ENCODE measurements at places on chromosomes 1 and 21.

DNA sequence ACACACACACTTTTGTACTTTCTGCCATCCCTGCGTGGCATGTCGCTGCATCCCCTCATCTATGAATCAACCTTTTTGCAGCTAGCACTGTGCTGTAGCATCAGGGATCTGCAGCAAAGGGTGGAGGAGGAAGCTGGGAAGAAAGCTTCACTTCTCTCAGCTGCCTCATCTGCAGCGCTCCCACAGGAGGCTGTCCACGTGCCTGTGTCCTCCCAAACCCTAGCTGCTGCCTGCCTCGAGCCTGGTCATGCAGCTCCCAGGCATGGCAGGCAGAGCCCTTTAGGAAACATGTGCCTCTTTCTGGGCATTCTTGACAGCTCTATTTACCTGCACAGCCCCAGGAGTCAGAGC, 262.1 kb upstream of the SGIP1 start:
- no peak for DNase-seq

DNA sequence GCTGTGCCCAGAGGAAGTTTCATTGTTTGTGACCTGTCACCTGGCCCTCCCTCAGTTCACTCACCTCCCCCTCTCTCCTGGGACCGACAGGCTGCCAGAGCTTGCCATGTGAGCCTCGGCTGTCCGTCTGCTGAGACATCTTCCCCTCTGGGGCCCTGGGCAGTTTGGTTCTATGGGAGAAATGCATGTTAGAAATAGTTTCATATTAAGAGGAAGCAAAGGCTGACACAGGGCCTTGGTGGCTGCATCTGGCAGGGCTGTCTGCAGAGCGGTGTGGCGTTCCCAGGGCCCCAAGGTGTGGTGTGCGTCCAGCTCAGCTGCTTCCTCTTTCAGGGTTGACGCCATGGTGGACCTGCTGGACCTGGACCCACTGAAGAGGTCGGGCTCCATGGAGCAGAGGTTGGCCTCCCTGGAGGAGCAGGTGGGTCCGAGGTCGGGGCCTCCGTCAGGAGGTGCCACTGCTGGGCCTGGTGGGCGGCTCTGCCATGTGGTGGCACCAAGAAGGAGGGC, 31.9 kb upstream of the LRRC3 start:
- no peak for DNase-seq

DNA sequence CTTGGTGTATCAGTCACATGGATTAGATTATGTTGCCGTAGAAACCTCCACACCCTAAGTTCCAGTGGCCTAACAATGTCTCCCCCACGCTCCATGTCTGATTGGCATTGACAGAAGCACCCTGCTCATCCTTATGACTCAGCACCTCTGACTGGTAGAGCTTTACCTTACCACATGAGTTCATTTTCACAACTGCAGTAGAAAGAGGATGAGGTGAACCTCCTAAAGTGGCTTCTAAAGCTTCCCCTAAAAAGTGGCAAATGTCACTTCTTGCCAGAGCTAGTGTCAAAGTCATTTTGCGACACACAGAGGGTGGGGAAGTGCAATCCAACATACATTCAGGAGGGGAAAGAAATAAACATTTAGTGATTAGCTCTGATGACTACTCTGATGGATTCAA, 30.6 kb upstream of the LYPD8 start:
- no peak for DNase-seq

DNA sequence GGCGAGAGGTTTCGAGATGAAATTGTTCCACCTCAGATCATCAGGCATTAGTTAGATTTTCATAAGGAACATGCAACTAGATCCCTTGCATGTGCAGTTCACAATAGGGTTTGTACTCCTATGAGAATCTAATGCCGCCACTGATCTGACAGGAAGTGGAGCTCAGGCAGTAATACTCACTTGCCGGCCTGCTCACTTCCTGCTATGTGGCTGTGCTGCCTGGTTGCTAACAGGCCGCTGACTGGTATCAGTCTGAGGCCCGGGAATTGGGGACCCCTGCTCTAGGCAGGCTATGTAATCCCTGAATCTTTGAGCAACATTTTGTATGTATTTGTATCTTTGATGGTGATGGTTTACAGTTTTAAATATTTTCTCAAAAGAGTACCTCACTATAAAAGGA, 32.5 kb downstream of the XKR8 start:
- DNase-seq = no peak

DNA sequence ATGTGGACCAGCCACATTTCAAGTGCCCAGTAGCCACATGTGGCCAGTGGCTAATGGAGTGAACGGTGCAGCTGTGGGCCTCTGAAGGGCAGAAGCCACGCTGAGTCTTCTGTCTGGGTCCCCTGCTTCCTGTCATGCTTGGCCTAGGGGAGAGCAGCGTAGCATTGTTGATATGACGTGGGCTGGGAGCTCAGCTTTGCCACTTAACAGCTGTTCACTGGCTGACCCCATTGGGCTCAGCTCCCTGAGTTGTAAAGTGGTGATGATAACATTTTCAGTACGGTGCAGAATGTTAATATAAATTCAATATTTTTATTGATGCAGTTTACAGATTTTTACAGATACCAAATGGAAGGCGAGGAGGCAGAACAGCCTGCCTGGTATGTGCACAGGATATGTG, 4.5 kb downstream of the PODN start:
- no peak for DNase-seq

GRCh38 chr1:197595304-197595904, 179.9 kb downstream of the DENND1B start:
- no peak for DNase-seq

DNA sequence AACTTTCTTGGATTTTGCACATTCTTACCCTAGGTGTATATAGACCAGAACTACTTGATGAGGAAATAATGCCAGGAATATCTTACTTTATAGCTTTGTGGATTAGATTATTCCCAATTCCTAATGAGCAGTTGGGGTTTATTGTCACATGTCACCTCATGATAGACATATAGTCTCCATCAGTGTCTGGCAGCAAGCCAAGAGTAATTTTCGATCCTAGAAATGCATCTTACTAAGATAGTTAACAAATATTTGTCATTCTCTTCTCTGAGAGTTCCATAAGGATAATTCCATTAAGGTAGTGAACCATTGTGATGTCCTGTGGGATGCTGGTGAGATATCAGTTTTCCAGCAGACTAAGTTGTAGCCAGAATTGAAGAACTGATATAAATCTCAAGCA, 1282.9 kb upstream of the B3GALT2 start:
- DNase-seq = no peak

DNA sequence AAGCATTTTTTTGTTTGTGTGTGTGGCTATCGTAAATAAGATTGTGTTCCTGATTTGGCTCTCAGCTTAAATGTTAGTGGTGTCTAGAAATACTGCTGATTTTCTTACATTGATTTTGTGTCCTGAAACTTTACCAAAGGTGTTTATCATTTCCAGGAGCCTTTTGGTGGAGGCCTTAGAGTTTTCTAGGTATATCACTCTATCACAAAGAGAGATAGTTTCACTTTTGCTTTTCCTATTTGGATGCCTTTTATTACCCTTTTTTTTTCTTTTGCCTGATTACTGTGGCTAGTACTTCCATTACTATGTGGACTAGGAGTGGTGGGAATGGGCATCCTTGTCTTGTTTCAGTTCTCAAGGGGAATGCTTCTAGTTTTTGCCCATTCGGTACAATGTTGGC, 109.6 kb downstream of the S1PR1 start:
- no peak for DNase-seq

GRCh38 chr1:203127666-203128430, at the start of gene ADORA1:
ADORA1 (plus strand) TSS chr1:203127726; CDS start chr1:203128842, 1,116 bp downstream.
- DNase-seq = no peak

- no peak for DNase-seq
Measured at GRCh38 chr1:116504308-116505156, 66.3 kb downstream of the CD58 start.

- no peak for DNase-seq
Measured at GRCh38 chr1:220336391-220337031, 64.3 kb upstream of the RAB3GAP2 start.

DNA sequence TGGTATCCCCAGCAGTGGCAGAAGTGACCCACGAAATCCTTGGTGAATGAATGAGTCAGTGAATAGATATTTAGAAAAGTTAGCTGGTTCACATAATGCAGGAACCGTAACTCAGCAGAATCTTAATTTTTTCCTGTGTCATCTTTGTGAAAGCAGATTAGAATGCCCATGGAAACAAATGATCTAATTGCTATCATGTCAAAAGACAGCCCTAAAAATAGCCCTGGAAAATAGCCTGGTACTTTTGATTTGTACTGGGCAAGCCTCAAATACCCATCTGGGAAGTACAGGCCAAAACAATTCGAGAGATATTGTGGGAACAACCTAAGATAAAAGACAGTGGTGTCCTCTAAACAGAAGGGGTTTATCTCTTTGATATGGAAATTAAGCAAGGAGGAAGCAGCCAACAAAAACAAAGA, 21.1 kb downstream of the FYB2 start:
- no peak for DNase-seq

Measured in NCI-H2171 (cell line).